ENCODE measurements at places on chromosomes 4 and X. TPM values are rescaled to one million over a fixed set of nuclear protein-coding genes. Genes with fewer than 3 reads are reported as not detected.

DNA sequence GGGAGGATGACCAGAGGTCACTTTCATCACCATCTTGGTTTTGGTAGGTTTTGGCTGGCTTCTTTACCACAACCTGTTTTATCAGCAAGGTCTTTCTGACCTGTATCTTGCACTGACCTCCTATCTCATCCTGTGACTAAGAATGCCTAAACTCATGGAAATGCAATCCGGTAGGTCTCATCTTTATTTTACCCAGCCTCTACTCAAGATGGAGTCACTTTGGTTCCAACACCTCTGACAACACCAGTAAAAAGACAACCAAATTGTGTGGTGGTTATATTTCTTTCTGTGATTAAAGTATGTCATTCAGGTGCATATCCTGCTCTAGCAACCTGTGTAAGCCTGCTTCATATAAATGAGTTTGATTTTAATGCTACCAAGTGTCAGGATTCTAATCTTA lies 636.7 kb downstream of the PCDH7 start:
- H3K4me1 ChIP-seq: no peaks in the 10 kb centered on the region
- no peak overlapping the region for H3K4me3 ChIP-seq
- H3K27ac ChIP-seq: no peak overlapping the region
- H3K27me3 ChIP-seq: no peaks in the 10 kb centered on the region
- DNase-seq: no peak

MSX1 gene
- 4.3 TPM for polyA plus RNA-seq

YIPF6 gene
- 11.1 TPM for polyA plus RNA-seq

DNA sequence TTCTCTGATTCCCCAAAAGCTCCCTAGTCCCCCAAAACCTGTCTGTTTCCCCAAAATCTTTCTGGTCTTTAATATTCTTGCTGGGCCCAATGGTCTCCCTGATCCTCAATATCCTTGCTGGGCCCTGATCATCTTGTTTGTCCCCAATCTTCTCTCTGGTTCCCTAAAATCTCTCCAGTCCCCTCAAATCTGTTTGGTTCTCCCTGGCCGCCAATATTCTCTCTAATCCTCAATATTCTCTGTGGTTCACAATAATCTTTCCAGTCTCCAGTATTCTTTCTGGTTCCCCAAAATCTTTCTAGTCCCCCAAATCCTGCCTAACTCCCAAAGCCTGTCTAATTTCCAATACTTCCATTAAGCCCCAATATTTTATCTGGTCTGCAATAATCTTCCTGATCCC lies 18.5 kb downstream of the P2RY8 start:
- H3K36me3 ChIP-seq: no peaks in the 10 kb centered on the region
- no peaks in the 10 kb centered on the region for H3K27me3 ChIP-seq
- no peaks in the 10 kb centered on the region for H3K4me1 ChIP-seq
- DNase-seq: no peak
- no peak overlapping the region for H3K27ac ChIP-seq
- H3K4me3 ChIP-seq: no peak overlapping the region

All from small intestine (tissue), 16 donors.